ENCODE measurements at places on chromosomes 11 and 22.

DNA sequence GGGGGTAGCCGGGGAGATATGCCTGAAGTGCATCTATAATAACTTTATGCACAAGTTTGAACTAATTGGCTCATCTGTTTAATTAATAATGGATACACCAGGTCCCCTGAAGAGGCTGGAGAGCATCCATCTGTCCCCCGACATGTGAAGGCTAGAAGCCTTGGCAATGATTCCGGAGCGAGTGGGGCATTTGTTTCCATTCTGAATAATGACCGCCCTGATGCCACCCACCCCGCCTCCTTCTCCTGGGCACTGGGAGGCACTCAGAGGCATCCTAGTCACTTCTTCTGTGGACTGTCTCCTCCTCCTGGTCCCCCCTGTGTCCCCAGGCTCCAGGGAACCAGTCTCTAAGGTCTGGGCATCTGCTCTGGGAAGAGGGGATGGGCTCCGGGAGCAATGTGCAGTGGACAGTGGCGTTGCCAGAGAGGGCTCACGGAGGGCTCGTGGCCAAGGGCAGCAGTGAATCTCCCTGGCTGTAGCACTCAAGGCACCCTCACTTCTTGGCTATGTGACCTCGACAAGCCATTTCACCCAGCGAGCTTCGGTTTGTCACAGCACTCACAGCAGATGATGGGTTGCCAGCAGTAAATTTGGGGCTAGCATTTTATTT is 64.7 kb downstream of the TSPAN18 start:
- DNase-seq: no peak

- DNase-seq: no peak
These were observed 33.6 kb upstream of the SUSD2 start for GRCh38 chr22:24147666-24148065.

- DNase-seq: no peak
These were observed 76.1 kb upstream of the LIN7C start for GRCh38 chr11:27582621-27583020.

DNA sequence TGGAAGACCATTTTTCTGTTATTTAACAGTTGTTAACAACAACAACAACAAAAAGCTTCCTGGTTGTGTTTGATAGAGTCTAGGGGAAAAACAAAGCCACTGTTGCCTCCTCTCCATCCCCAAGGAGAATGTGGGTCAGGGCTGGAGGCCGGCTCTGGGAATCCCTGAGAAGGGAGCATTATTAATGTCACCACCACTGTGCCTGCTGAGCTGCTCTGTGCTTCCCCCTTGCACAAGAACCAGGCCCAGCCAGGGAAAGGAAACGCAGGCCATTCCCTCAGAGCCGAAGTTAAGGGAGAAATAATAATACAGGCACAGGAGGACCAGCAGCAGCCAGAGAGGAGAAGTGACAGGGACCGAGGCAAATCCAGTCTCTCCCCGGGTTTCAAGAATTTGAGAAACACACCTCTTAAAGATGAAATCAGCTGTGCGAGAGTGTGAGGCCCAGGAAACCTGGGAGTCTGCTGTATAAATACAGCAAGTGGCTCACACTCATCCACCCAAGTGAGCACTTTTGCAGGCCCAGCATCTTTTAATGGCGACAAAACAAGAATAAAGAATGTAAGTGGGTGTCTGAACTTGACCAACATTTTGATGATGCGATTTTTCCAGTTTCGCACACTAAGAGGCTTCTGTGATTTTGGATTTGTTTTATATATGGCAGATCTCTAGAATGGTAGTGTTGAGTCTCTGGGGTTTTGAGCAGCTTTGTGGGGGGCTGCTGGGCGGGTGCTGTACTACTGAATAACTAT is 539.2 kb downstream of the NTM start:
- DNase-seq: no peak

DNA sequence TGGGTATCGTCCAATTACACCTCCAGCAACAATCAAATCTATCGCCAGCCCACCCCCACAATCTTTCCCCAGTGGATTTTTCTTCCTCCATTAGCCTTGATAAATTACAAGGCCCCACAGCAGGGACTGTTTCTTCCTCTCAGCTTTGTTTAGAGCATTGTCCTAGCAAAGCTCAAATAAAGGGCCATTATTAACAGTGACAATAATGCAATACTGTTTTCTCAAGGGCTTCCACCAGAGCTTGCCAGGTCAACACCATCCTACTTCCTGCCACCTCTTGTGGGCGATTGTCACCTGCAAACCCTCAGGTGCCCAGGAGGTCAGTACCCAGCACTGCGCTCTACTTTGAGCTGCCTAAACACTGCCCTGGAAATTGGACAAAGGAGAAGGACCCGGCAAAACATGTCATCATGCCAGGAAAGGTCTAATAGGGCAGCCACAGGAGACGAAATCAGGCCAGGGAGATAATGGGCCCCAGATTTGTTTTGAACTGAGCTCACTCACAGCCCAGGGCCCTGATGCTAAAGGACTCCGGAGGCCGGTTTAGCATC is 95.2 kb downstream of the ABTB2 start:
- no peak for DNase-seq

GRCh38 chr22:18024276-18024939 is at the start of gene MICAL3:
Gene MICAL3, minus strand, starts transcription at chr22:18024561. Its CDS starts 117,749 bp downstream, at chr22:17906812.
- DNase-seq: peak; percentile 45

DNA sequence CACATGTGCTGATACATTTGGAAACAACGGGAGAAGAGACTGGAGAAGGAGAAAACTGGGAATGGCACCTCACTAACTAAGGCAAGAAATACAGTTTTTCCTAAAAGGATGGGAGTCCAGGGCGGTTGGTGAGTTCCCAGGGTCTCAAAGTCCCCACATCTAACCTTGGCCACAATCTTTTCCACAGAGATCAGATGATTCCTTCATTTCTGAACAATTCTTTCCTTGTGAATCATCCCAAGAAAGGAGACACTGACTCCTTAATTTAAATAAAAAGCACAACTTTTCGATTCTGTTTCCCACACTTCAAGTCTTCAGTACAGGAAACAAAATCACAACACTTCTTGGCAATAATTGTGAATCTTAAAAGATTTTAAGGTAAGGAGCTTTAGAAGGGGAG is 384.7 kb downstream of the DCDC1 start:
- DNase-seq: no peak

DNA sequence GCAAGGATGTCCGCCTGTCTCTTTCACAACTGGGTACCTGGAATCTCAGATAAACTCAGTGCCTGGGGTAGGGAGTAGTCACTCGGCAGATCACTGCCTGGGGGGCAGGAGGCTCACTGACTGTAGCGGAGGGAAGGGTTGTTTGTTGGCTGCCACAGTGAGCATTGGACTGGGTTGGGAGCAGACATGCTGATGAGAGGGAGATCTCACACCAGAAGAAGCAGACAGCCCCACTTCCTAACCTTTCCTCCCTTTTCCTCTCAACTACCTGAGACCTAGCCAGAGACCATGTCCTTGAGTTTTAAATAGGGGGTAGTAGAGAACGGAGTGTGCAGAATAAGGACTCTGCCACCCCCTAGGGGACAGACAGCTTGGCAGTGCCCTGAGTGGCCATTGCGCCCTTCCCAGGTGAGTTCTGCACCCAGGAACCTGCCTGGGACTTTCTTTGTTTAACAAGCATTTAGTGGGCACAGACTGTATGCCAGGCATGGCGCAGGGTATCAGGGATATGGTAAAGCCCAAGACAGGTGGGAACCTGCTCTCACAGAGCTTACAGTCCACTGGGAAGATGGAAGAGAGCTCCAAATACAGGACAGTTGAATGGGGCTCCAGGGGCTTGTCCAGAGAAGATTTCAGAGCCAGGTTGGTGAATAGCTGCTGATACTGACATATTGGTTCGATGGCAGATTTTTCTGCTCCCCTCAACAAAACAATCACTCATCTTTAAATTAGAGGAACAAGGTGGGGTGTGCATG is 115.7 kb upstream of the NNMT start:
- DNase-seq: no peak

DNA sequence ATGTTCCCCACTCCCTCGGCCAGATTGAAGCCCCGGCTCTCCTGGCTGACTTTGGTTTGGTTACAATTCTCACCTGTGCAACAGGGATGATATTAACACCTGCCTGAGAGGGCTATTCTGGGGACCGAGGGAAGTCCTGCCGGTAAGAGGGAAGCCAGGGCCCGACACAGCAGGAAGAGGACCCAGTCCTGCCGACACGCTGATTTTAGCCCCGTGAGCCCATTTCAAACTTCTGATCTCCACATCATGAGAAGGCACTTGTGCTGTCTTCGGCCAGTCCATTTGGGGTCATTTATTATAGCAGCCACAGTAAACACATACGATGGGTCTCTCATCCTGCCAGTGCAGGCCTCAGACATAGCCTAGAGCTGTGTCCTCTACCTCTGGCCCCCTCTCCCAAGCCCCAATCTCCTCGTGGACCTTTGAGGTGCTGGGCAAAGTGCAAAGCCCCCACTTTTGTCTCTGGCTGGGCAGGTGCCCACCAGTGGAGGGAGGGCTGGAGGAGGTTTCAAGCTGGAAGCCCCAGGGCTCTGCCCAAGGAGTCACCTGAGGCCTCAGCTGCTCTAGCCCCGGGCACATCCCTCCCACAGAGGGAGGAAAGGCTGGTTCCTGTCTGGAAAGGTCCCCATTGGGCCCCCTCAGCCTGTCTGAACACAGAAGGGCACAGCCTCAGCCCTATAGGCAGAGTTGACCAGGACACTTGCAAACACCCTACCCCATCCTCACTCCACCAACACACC is 59.1 kb upstream of the FGF3 start:
- DNase-seq: no peak

DNA sequence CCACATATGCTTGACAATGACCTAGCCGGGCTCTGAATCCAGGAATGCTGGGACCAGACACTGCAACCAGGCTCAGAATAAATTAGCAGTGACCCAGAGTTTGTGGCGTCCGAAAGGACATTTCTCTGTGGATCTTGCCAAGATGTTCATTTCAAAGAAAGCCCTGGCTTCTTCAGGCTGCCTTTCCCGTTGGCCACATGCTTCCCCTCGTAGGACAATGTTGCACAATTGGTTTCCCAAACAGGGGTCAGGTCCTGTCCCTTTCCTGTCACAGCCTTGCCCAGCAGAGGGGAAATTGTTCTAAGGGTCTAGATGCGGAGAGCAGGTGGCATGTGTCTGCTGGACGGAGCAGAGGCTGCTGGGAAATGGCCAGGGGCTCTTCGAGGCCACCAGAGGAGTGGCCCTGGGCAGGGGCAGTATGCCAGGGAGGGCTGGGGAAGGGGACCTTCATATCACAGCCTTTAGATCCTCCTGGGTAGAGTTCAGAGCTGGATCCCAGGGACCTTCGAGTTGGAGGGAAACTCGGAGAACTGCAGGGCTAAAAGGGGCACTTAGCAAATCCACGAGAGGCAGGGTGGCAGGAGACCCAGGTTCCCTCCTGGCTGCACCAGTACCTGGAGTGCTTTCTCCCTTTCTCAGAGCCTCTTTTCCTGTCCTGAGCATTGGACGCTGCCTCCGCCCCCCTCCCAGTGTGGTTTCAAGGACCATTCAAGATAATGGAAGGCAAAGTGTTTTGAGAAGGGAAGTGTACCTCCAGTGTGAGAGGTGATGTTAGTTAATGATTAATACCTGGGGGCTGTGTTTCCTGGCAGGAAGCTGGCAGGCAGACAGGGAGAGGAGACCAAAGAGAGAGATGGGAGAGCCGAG is 42.3 kb downstream of the C11orf96 start:
- DNase-seq: no peak

- DNase-seq: no peak
These were observed 38.6 kb downstream of the TRMU start for GRCh38 chr22:46373921-46374662.

GRCh38 chr22:31036671-31037550 is 44.2 kb upstream of the SMTN start:
- DNase-seq: no peak

DNA sequence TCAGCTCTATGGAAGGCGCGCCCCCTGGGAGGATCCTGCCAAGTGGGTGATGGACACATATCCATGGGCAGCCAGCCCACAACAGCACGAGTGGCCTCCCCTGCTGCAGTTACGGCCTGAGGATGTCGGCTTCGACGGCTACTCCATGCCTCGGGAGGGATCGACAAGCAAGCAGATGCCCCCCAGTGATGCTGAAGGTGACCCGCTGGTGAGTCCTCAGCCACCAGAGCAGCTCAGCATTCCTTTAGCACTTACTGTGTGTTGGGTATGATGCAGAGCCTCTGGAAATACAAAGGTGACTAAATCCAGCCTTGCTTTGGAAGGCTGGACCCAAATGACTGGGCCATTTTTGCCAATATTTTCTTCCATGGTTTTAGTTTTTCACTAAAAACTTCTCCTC is 45.7 kb downstream of the DBX1 start:
- DNase-seq: no peak

DNA sequence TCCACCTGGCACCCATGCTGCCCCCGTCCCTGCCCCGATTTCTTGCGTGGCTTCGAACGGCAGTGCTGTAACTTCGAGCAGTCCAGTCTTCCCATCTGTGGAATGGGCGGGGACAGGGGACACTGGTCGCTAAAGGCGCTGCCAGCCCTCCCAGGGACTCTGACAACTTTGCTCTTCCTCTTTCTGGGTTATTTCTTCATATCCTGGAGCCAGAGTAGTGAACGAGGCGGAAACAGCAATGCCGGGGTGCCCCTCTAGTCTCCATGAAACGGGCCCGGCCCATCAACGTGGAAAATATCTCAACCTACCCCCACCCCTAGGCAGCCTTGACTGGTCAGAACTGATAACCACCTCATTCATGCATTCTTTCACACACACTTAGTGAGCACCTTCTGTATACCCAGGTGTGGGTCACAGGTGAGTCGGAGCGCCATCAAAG is 42.8 kb downstream of the TRIOBP start:
- no peak for DNase-seq

GRCh38 chr11:70538641-70539359 is 140.5 kb downstream of the CTTN start:
- DNase-seq: no peak

GRCh38 chr11:78032090-78032489 is 9.0 kb upstream of the KCTD14 start:
- no peak for DNase-seq

DNA sequence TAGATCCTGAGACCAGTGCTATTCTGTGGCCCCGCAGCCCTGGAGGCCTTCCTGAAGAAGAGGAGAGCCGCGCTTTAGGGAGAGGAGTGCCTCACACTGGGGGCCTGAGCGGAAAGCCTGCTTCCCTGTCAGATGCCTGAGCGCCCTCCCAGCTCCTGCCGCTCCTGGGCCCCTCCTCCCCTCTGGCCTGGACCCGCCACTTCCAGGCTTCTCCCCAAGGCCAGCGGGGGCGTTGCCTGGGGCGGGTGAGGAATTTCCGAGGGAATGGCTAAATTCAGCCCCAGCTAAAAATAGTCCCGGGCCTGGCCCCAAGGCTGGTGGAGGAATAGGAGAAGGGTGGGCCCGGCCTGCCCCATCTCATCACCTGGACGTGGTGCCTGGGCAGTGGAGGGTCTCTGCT is 15.4 kb downstream of the ARHGEF17 start:
- DNase-seq: no peak

GRCh38 chr11:2426826-2427521 is 17.3 kb downstream of the TRPM5 start:
- DNase-seq: no peak
